Spleen (tissue), 13 donors: ENCODE measurements at places on chromosomes 1 and 21. TPM values are rescaled to one million over a fixed set of nuclear protein-coding genes. Genes with fewer than 3 reads are reported as not detected.

DNA sequence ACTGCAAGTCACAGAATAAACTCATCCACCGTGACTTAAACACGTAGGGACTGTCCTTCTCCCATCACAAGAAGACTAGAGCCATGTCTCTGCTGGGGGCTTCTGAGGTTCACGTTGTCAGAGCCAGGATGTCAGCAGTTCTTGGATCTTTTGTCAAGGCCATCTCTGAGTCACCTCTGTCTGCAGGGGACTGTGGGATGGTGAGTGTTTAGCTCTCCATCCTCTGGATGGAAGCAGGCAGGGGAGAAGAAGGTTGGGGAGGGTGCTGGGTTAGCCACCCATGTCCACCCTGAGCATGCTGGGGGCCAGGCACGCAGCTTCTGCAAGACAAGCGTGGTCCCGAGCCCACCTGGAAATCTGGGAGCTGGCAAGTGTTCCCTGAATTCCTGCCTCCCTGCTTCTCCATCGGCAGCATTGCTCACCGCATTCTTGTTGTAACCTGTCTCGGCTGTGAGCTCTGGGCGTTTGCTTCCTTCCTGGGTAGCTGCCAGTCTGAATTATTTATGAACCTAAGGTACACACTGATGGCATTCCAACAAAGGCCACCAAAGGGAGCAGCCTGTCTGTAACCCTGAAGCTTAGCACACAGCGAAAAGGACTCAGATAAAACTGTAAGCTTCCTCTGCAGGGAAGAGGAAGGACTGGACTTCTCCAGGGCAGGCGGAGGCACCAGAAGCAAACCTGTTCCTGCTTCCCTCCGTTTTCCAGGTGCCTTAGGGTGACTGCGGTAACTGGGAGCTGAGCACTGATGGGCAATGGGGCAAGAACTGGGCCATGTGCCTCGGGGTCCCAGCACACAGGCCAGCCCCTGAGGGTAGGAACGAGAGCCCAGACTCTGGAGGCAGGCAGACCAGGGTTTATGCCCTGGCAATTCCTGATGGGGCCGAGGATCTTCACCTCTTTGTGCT is 88.6 kb downstream of the RIPK4 start:
- no peaks in the 10 kb centered on the region for H3K36me3 ChIP-seq
- no peak overlapping the region for H3K4me3 ChIP-seq
- H3K27me3 ChIP-seq, result no peaks in the 10 kb centered on the region
- no peaks in the 10 kb centered on the region for H3K4me1 ChIP-seq
- no peak overlapping the region for H3K27ac ChIP-seq
- DNase-seq, result peak; percentile 58

GRCh38 chr1:154758346-154758745 is 111.7 kb downstream of the KCNN3 start:
- peaks cover 3% of the 10 kb centered on the region for H3K4me1 ChIP-seq
- no peaks in the 10 kb centered on the region for H3K36me3 ChIP-seq
- peak; percentile 18 for DNase-seq
- H3K4me3 ChIP-seq, result no peak overlapping the region
- H3K27ac ChIP-seq, result no peak overlapping the region

The CDK18 gene
- 22.4 TPM for total RNA-seq

The CYP4A11 gene
- not detected for total RNA-seq

- H3K36me3 ChIP-seq, result no peaks in the 10 kb centered on the region
- no peaks in the 10 kb centered on the region for H3K27me3 ChIP-seq
- H3K4me3 ChIP-seq, result no peak overlapping the region
- DNase-seq, result no peak
- no peaks in the 10 kb centered on the region for H3K4me1 ChIP-seq
Measured at GRCh38 chr1:74357756-74358155, 122.6 kb downstream of the TNNI3K start.

DNA sequence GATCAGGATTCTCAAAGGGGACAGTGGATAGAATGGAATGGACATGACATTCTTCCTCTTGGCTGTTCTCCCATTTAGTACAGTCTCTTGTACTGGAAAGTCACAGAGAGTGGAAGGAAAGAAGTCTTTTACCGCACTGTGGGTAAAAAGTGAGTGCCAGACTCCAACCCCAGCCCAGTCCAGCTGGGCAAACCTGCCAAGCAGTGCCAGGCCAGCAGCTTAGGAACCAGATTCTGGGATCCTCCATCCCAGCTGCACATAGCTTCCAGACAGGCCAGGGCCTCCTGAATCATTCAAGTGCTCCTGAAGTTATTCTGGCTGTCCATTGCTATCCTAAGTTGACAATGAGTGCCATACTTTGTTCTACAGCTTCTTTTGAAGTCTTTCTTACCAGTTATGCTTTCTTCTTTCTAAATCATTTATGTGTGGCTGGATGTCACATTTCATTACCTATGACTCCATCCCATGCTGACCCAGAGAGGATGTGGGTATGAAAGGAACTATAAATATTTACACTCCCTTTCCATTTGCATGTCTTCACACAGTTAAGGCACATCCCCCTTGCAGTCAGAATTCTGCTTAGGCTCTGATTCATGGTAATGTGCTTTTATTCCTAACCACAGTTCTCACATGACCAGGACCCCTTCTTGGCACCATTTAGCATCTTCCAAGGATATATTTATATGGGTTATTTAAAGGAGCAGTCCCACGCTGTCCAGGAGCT is 88.9 kb downstream of the AK5 start:
- H3K36me3 ChIP-seq, result no peaks in the 10 kb centered on the region
- H3K4me1 ChIP-seq, result no peaks in the 10 kb centered on the region
- no peaks in the 10 kb centered on the region for H3K27me3 ChIP-seq
- no peak overlapping the region for H3K27ac ChIP-seq

GRCh38 chr1:107135463-107135862 is 5.4 kb upstream of the NTNG1 start:
- peaks cover 9% of the 10 kb centered on the region for H3K4me1 ChIP-seq
- no peaks in the 10 kb centered on the region for H3K36me3 ChIP-seq
- H3K27me3 ChIP-seq, result no peaks in the 10 kb centered on the region
- DNase-seq, result no peak

The AGBL4 gene
- 0.20 TPM for total RNA-seq

The EDARADD gene
- total RNA-seq, result 2.6 TPM

DNA sequence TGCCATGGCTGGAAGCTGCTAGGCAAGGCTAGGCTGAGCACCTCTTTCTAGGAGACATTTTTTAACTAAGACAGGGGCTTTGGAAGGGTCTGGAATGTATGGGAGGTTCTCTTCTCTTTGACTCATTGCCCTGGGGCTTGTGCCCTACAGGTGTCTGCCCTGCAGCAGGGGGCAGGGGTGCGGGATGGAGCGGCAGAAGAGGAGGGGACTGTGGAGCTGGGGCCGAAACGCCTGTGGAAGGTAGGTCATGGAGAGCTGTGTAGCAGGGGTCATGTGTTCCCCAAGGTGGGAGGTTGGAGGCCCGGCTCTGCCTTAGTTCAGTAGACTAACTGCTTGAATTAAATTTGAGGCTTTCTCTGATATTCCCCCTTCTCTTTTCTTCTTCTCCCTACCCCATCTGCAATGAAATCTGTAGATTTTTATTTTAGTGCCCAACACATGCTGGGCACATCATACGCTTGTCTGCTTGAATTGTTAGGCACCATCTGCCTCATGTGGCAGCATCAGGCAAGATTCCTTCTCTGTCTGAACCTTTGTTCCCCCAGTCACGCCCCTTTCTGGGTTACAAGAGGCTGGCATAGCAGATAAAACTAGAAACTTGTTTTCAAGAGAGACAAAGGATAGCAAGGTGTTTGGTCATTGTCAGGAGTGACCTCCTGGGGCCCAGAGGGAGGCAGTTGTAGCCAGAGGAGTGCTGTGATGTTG is 18.4 kb downstream of the PPFIA4 start:
- H3K4me1 ChIP-seq, result no peaks in the 10 kb centered on the region
- H3K27me3 ChIP-seq, result peaks cover 27% of the 10 kb centered on the region
- no peak overlapping the region for H3K4me3 ChIP-seq
- no peak overlapping the region for H3K27ac ChIP-seq
- no peaks in the 10 kb centered on the region for H3K36me3 ChIP-seq
- no peak for DNase-seq

DNA sequence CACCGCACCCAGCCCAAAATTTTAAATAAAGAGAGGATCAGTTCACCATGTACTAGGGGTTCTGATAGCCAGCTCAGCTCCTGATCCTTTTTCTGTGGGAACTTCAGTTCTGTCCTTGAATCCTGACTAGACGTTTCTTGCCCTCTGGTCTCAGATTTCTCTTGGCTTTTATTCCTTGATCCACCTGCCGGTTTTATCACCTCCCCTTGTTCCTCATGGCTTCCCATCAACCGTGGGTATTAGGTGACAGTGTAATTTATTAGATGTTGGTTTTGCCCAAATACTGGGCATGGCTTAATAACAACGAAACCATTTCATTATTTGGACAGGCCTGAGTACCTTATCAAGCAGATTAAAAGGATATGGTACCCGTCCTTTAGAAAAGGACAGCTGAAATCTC is 22.5 kb downstream of the SLC45A1 start:
- H3K27me3 ChIP-seq, result no peaks in the 10 kb centered on the region
- no peak overlapping the region for H3K27ac ChIP-seq
- H3K4me1 ChIP-seq, result no peaks in the 10 kb centered on the region

The ATP13A2 gene
- 56.3 TPM for total RNA-seq
